SHP77 treated with DMSO at 0.1 percent for 48 hours (cell line): ENCODE measurements at places on chromosomes 5 and 9.

- DNase-seq = no peak
These were observed 11.5 kb downstream of the PDLIM4 start for GRCh38 chr5:132268769-132269551.

DNA sequence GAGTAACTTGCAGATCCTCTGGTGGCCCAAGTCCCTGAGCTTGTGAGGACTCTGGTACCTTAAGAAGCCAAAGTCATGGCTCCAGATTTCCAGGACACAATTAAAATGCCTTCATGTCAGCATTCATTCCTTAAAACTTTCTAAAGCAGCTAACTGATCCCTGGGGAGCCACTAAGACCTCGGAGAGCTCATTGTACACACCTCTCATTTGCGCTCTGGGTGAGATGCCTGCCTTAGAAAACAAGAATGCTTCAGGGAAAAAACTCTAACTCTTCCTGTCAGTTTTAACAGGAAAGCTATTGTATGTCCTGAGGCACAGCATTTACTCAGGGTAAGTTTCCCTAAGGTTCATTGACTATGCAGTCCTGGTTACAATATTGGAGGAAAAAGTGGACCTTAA lies 285.0 kb downstream of the EFNA5 start:
- no peak for DNase-seq

DNA sequence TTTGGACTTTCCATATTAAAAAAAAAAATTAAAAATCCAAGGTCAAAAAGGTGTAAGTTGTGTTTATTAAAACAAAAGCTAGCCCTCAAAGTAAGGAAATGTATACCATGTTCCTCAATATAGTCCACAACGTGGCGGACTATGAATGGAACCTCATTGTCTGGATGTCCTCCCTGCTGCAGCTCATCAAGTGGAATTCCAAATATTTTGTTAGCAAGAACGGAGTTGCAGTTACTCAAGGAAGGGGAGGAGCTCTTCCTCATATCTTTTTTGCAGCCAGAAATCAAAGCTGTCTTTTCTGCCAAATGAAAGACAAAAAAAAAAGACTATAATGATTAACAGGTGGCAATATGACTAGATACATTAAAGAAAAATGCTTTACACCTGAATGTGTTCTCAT lies 14.0 kb downstream of the FAM13B start:
- no peak for DNase-seq

- no peak for DNase-seq
These were observed 395.9 kb downstream of the DTWD2 start for GRCh38 chr5:118592229-118593002.

GRCh38 chr5:135228222-135228621 lies 170.8 kb downstream of the MACROH2A1 start:
- no peak for DNase-seq

DNA sequence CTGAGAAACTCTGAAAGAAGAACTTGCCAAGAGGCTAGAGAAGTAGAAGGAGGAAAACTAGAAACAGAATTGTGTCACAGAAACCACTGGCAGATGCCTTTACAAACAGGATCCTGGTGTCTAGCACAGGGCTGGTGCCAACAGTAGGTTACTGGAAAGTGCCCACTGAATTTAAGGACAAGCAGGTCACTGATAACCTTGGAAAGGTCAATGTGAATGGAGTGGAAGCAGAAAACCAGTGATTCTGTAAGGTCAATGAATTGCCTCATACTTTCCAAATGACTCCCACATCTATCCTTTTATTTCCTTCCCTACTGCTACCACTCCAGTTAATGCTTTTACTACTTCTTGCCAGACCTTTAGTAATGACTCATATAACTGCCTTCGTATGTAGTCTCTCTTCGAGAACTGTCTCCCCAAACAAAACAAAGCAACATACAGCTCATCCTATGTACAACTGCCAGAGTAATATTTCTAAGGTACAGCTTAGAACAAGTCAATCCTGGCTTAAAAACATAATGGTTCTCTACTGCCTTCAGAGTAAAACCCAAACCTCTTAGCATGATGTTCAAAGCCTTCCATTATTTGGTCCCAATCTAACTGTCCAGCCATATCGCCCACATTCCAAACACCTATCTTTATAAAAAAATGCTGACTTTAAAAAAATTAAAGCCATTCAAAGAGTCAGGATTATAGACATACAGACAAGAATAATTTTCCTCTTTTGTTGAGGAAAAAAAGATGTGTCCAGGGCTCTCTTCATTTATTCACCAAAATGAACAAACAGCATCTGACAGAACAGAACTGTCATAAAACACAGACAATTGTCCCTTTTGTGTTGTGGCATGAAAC lies 52.5 kb downstream of the NR3C1 start:
- no peak for DNase-seq

GRCh38 chr9:112348257-112349007 lies 15.0 kb upstream of the PTBP3 start:
- no peak for DNase-seq

- DNase-seq = no peak
These were observed 29.7 kb upstream of the CSNK1G3 start for GRCh38 chr5:123482258-123482657.

GRCh38 chr5:158514319-158514985 lies 585.3 kb downstream of the EBF1 start:
- no peak for DNase-seq

DNA sequence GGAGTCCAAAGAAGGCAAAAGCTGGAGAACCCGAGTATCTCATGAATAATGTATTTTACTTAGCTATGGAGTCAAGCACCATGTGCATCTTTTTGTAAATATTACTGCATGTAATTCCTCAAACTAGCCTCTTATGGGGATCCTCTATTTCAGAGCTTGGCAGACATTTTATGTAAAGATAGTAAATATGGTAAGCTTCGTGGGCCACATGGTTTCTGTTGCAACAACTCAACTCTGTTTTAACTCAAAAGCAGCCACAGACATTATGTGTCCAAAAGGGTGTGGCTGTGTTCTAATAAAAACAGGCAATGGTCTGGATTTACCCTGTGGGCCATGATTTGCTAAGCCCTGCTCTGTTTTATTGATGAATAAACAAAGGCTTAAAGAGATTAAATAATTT lies 17.3 kb downstream of the DAPK1 start:
- no peak for DNase-seq

DNA sequence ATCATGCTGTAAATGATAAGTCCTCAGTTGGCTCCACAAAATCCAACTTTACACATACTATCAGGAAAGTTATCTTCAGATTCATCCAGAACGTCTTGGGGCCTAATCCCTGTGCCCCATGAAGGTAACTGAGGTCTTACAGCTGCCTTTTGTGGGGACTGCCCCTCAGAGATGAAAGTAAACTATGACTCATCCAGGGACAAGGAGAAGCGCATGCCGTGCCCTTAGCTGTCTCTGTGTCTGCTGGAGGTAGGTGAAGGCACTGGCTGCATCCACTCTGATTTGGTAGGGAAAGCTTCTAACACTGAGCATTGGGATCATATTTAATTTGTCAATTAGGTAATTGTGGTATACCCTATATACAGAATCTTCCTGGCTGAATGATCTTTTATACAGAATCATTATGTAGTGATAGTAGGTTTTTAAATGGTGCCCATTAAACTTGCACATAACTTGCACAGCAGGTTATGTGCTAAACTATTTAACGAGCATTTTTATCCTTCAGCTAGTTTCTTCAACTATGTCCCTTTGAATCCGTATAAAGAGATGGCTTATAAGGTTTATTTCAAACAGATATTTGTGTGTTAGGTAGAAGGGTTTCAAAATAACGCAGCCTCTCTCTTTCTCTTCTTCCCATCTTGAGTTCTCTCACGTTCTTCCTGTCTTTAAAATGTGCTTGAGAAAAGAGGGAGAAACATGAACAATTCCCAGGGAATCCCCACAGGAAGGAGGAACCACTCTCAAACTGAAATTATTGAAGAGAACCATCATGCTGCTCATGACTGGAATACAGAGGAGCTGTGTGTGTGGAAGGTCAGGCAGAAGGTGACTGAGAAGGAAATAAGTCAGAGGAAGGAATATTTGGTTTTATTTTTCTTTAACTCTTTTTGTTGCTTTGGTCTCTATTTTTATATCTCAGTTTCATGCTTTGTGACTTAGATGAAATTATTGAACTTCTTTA lies 250.9 kb downstream of the CD180 start:
- no peak for DNase-seq

GRCh38 chr5:133801955-133802751 lies 166.3 kb downstream of the C5orf15 start:
- no peak for DNase-seq
